ENCODE measurements at places on chromosomes 6 and 20.

GRCh38 chr6:126530775-126531174 lies 190.9 kb downstream of the CENPW start:
- no peak for DNase-seq

- no peak for DNase-seq
Observed at GRCh38 chr6:151716526-151716932, 91.0 kb upstream of the ESR1 start.

DNA sequence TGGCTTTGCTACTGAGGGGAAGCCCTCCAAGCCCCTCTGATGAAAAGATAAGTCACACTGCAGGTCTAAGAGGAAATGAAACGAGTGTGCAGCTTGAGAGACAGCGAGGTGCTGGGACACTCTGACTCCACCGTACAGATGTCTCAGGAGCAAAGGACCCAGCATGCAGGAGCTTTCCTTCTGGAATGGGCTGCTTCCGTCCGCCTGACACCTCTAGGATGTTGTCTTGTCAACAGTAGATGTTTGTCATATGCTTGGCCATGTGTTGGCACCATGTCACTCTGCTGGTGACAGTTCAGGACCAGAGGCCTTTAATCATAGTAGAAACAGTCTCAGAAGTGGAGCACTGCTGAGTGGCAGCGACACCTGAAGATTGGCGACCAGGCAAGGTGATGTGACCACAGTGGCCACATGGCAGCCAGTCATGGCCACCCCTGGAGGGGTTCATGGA lies 46.7 kb downstream of the SLC24A3 start:
- no peak for DNase-seq

- DNase-seq, result no peak
Observed at GRCh38 chr20:33252460-33252859, 16.7 kb downstream of the BPIFA1 start.

DNA sequence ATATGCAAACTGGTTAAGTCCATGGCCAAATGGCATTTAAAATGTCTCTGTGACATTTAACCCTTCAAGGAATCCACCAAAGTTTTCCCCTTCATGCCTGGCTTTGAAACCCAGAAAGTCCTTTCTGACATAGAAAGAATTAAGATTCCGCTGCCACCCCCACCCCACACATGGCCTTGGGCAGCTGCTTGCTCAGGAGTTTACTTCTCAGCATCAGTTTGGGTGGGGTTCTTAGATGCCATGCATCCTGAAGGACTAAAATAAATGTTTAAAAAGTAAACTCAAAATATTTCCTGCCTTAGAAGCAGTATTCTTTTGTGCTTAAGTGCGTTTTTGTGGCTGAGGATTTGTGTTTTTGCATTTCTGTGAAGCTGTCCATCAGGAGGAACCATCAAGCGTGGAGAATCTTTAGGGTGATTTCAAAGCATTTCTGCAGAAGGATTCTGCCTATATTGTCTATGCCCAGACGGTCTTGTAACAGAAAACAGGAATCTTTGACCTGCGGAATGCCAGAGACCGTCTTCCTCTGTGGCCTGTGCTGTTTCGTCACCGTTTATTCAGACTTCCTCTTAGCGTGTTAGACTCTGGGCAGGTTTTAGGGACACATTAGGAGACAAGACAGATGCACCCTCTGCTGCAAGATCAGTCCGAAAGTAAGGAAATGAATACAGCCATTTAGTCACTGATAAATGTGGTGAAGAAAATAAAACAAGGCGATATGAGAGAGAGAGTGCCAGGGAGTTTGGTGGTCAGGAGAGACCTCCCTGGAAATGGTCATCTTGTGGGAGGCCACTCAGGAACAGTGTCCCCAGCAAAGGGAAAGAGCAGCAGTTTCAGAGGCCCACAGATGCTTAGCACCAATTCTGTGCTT lies 6.2 kb downstream of the DUSP22 start:
- no peak for DNase-seq

GRCh38 chr6:153145591-153145990 lies 14.5 kb upstream of the RGS17 start:
- no peak for DNase-seq

DNA sequence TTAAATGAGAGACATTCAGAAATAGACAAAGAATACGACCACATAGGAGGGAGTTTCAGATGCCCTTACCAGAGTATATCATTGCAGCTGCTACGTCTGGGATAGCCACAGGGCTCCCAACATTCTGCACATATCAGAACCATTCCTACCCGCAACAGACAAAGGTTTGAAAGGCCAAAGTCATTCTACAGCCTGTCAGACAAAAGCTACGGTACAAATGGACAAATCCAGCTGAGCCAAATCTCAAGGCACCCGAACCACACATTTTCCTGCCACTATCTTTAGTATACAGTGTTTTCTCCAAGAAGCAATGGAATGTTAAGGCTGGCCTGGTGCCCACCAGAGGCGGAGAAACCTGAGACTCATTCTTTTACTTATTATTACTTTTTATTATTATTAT lies 30.5 kb upstream of the LYRM2 start:
- DNase-seq, result no peak

DNA sequence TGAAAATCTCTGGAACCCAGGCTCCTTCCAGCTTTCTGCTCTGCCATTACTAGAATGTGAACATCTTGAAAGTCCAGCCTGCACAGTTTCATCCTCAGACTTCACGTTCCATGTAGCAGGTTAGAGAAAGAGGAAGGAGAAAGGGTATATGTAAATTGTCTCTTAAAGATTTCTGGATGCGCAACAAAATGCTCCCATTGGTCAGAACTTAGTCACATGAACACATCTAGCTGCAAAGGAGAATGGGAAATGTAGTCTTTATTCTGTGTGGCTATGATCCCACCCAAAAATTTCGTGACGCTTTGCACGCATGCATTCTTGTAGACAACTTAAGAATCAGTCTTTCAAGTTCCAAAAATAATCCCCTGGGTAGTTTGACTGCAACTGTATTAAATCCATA lies 46.4 kb upstream of the CHD6 start:
- no peak for DNase-seq

DNA sequence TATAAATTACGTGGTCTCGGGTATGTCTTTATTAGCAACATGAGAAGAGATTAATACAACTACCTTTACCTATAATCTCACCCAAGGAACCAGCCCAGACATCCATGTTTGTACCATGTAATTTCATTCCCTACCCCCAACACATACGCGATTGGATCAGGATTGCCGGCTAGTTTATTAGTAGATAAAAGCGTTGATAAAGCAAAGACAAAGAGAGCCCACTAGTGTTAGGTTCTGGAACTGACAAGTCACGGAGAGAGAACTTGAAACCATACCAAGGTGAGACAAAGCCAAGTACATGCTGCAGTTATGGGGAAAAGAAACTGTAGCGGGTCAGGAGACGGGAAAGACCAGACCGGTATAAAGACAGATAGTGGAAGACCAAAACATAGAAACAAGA lies 37.4 kb upstream of the FAM135A start:
- no peak for DNase-seq

GRCh38 chr20:33667245-33667675 lies 517 bp downstream of the ACTL10 start:
- no peak for DNase-seq

DNA sequence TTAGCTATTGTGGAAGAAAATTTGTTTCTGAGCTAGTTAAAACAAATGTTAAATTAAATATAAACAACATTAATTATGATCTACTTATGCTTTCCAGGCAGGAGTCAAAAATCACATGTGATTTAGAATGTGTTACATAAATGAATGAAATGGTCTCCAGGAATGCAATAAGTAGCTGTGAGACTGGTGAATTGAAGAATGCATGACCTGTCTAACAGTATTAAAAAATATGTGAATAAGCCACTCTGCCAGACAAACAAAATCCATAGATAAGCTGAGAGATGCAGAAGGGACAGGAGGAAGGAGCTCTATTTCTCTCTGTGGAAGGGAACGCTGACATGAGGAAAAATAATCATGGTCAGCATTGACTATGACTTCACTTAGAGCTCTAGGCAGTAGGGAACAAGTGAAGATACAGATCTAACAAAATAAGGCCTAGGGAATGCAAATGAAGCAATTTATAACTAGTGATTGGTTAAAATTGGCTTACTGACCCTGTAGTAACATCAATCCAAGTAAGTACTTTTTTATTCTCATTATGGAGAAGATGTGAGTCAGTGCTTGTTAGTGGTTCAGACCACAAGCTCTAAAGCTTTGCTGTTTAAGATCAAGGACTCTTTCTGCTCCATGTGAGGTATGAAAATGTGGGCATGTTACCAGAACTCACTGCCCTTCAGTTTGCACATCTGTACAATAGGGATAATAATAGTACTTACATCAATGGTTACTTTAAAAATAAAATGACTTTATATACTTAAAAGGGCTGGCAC lies 432.6 kb downstream of the MMUT start:
- no peak for DNase-seq

GRCh38 chr20:1479831-1480595 lies 11.2 kb downstream of the SIRPB2 start:
- no peak for DNase-seq

DNA sequence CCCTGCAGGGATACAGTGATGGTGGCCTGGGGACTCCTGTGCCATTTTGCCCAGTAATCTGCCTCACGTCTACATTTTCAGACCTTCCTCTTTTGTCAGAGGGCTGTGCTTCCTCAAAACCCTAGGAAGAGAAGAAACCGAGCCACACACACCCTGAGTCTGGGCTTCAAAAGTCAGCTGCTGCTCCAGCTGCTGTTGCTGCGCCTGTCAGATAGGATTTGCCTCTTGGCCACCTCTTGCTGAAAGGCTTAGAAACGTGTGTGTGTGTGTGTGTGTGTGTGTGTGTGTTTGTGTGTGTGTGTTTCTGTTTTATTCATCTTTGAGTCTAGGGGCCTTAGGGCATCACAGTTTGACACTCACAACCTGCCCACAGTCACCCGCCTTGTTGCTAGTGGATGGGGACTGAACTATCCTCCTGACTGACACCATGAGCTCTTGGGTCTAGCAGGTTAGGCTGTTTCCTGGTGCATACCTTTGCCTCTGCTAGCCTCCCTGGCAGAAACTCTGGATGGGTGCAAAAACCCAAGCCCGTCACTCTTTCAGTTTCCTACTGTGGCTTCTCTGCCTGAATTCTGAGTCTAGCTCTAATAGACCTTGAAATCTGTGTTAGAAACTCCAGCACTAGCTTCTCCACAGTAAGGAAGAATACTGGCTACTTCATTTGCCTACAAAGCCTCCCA lies 94.9 kb upstream of the CEP85L start:
- no peak for DNase-seq

GRCh38 chr6:144216668-144217218 lies 66.4 kb downstream of the STX11 start:
- peak; percentile 41 for DNase-seq

Measured in activated CD8-positive, alpha-beta memory T cell treated with anti-CD3 and anti-CD28 coated beads for 1 hour (primary cell).